ENCODE measurements at places on chromosomes 16 and 17.

- no peak for DNase-seq
Measured at GRCh38 chr16:70345840-70346239, 863 bp upstream of the DDX19A start.

DNA sequence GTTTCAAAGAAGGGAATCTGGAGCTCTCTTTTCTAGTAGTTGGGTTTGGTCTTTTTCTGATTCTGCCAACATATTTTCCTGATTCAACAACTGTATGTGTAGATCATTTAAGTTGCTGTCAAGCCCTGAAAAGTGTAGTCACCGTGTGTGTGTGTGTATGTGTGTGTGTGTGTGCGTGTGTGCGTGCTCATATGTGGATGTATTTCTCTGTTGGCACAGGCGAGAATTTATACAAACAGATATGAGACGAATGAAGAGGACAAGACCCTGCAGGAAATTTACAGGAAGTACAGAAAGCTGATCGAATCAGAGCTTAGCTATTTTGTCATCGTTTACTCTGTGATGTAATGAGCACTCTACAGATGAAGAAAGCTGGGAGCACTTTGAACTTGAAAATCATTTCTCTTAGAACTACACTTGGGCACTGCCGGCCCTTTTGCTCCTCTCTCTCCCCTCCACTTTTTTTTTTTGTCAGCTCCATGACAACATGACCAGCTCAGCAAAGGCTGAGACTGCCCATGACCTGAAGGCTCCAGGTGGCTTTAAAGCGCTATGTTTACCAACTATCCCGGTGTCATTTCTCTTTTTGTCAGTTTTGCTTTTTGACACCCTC is 11.2 kb downstream of the FBXO39 start:
- no peak for DNase-seq

DNA sequence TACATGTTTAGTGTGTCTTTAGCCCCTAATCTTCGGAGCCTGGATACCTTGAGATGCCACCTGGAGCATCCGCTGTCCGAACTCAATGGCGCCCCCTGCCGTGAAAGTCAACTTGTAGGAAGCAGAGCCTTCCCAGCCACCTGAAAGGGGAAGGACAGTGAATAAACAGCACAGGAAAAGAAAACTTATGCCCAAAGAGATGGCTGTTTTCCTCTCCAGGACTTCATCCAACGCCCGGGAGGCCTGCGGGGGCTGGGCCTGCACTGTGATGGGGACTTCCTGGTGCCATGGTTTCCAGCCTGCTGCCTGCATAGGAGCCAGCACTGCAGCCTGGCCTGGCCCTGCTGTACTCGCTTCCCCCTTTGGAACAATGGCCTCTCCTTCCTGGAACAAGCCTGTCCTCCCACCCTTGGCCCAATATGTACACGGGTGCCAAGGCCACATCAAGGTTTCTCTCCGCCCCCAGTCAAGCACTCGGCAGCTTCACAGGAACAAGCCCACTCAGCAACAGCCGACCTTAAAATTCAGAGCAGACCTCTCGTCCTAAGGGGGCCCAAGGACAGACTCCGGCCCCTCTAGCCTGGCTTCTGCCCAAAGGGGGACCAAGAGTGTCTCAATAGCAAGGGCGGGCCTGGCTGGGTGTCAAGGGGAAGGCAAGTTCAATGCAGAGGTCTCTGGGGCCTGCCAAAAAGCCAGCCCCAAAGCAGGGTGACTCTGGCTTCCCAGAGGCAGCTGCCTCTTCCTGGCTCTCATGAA is 4.5 kb upstream of the UNC13D start:
- peak; percentile 92 for DNase-seq

GRCh38 chr17:48748718-48749566 is 20.4 kb upstream of the HOXB13 start:
- no peak for DNase-seq

DNA sequence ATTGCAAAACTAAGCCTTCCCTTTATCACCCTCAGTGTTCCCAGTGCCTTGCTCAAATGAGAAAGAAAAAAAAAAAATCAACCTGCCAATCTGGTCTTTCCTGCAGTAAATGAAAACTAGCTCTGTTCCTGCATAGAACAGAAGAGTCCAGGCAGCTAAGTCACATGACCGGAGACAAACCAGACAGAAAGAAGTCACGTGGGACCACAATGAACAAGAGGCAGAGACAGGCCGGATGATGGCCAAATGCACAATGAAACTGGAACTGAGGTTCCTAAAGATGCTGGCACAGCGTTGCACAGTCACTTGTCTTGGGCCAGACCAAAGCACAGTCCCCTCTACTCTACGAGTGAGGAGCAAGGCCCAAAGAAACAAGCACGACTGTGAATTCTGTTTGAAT is 172.5 kb downstream of the GRIN2A start:
- DNase-seq: no peak

DNA sequence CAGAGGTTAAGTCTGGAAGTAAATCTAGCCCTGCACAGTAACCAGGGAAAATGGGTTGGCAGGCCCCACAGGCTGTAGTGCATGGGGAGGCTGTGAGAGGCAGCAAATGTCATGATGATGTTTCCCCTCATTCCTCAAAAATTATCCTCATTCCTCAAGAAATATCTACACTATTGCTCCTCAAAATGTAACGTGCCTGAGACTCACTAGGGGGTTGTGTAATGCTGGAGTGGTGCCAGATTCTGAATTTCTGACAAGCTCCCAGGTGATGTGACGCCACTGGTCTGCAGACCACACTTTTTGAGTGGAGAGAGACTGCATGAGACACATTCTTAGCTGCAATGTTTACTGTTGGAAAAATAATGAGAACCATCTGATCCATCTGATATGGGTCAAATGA is 1.2 kb upstream of the MPP3 start:
- no peak for DNase-seq

DNA sequence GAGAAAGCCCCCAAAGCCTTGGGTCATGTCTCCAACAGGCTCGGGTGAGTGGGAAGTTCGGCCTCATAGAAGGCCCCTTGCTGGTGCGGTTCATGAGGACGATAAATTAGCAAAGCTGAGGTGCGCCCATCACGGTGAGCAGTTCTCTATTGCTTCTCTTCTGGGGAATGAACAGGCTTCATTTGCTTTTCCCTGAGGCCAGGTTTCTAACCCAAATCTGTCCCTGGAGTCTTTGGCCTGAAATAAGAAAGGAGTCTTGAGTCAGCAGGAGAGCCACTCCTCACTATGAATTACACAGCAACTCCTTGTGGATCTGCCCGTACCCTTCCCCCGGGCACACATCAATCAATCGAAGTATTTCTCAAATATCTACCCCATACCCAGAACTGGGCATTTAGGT is 94.6 kb downstream of the YPEL2 start:
- no peak for DNase-seq

DNA sequence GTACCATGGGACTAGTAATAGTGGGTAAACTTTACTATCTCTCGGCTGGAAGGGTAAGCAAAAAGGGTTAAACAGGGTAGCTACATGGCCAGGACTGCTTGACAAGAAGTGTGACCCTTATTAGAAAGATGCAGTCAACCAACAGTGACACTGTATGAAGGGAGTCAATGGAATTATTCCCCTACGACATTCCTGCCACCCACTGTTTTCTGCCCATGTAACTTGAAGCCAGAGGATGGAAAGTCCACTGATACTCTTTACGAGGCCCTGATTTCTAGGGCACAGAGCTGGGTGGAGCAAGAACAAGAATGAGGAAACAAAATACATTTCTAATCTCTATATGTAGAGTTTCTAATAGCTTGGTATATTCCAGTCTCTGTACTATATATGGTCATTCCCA is 1102.5 kb downstream of the CDH11 start:
- DNase-seq: no peak

- DNase-seq: peak; percentile 55
Measured at GRCh38 chr16:57091975-57092785, at the start of gene CPNE2. Gene CPNE2 (plus strand): TSS chr16:57092583. CDS start chr16:57110743, 18,160 bp downstream.

DNA sequence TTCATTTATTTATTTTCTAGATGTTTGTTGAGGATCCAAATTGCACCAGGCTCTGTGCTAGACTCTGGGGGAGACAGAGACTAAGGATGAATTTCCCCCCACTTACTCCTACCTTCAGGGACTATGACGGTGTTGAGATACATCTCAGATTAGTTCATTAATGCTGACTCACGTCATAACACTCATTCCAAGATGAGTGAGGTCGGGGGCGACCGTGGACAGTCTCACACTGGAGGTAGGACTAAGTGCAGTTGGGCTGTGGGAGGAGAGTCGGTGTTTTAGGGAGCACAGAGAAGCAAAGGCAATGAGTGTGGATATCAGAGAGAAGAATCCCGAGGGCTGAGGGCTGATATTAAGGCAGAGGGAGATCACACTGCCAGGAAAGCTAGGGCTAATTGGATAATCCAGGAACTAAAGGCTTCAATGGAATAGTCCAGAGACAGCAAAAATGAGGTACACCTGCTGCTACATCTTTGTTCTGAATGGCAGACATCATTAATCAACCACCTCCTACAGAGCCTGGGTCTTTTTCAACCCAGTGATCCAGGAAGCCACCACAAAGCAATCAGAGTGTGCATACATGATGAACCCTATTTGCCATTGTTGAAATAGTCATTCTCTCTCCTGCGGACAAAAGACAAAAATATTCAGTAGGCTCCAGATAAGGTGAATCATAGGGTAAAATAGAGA is 38.6 kb upstream of the CACNG4 start:
- no peak for DNase-seq

- DNase-seq: no peak
Measured at GRCh38 chr16:31143694-31144148, 6.1 kb downstream of the PRSS36 start.

GRCh38 chr16:69848637-69849545 is 86.8 kb downstream of the WWP2 start:
- no peak for DNase-seq

GRCh38 chr16:7548796-7549318 is 216.2 kb downstream of the RBFOX1 start:
- no peak for DNase-seq

DNA sequence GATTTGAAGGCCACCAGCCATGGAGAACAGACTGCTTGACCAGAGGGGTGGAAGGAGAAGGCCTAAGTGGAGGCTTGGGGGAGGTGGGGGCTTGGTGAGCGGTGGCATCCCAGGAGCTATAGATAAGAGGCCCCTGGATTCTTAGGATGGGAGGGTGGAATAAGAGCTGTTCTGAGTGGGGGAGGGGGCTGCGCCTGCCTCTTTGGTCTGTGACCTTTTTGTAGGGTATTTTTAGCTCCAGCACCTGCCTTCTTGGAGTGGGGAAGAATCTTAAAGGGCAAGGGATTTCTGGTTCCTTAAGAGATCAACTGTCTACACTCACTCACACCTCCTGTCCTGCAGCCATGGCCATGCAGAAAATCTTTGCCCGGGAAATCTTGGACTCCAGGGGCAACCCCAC is 567 bp downstream of the ENO3 start:
- DNase-seq: no peak

DNA sequence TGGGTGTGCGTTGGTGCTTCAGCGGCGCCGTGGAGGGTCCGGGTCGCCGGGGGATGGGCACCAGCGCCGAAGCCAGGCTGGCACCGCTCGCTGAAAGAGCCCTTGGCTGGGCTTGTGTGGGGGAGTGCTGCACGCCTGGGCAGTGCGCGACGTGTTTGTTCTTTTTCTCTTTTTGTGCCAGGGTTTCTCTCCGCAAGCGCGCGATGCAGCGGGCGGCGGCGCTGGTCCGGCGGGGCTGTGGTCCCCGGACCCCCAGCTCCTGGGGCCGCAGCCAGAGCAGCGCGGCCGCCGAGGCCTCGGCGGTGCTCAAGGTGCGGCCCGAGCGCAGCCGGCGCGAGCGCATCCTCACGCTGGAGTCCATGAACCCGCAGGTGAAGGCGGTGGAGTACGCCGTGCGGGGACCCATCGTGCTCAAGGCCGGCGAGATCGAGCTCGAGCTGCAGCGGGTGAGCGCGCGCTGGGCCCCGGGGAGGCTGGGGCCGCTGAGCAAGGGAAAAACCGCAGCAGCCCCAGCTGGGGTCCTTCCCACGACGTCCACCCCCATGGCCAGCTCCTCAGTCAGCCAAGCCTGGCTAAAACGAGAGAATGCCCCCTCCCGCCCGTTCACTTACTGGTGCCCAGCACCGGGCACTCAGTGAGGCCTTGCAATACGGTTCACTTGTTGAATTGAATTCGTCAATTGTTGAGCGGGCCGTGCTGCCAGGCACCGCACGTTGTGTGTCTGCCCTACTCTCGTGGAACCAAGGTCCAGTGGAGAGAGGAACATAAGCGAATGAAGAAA is 541 bp downstream of the GPT2 start:
- DNase-seq: peak; percentile 32

DNA sequence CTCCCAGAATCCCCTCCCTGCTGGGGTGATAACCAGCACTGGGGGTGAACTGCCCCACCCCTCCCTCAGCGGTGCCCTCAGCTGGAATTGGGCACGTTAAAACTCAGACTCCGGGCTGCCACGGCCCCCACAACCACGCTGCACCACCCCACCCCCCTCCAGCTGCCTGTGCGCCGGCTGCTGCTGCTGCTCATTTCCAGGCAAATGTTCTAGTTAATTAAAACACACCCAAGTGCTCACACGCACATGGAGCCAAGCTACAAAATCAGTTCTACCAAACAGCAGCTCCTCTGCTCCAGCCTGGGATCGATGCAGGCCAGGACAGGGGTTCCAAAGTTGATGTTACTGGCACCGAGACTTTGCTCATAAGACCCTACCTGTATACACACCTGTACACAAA is 180.5 kb downstream of the ZNF423 start:
- no peak for DNase-seq

DNA sequence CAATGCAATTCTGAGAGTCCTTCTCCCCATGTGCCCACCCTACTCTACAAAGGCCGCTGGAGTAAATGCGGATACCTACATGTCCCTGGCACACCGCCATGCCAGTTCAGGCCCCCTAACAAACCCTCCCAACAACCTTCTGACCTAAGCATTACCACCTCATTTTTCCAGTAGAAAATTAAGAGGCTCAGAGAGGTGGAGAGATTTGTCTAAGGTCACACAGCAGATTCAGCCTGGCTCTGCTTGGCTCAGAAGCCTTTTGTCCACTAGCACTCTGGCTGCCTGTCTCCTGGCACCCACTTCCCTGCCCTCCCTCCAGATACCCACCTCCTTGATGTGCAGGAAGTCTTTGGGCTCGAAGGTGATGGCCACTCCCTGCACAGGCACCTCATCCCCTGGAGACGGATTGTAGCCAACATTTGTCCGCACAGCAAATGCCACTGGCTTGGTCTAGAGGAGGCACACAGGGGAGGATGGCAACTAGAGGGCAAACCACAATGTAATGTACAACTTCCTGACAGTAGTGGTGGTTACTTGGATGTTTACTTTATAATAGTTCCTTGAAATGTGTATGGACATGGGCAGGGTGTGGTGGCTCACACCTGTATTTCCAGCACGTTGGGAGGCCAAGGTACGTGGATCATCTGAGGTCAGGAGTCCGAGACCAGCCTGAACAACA is 10.2 kb downstream of the CACNB1 start:
- no peak for DNase-seq

DNA sequence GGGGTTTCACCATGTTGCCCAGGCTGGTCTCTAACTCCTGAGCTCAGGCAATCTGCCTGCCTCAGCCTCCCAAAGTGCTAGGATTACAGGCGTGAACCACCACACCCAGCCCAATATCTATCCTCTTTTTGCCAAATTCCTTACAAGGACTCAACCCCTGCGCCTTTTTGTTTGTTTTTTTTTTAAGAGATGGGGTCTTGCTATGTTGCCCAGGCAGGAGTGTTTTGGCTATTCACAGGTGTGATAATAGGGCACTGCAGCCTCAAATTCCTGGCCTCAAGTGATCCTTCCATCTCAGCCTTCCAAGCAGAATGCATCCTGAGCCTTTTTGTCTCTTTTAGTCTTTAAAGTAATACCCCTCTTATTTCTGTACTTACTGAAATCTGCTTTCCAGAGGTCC is 17.0 kb downstream of the SP2 start:
- DNase-seq: no peak

All from CD4-positive, alpha-beta T cell treated with Interleukin-17A for 4 hours (primary cell).